ENCODE measurements at places on chromosomes 7 and 10.

- no peak for DNase-seq
Measured at GRCh38 chr7:36887233-36887632, 162.9 kb upstream of the AOAH start.

- DNase-seq, result no peak
Measured at GRCh38 chr10:7193369-7193768, 217.5 kb downstream of the SFMBT2 start.

GRCh38 chr7:107694386-107694785, 33.8 kb downstream of the SLC26A4 start:
- no peak for DNase-seq

- no peak for DNase-seq
Measured at GRCh38 chr7:13042605-13043236, 355.3 kb downstream of the ARL4A start.

DNA sequence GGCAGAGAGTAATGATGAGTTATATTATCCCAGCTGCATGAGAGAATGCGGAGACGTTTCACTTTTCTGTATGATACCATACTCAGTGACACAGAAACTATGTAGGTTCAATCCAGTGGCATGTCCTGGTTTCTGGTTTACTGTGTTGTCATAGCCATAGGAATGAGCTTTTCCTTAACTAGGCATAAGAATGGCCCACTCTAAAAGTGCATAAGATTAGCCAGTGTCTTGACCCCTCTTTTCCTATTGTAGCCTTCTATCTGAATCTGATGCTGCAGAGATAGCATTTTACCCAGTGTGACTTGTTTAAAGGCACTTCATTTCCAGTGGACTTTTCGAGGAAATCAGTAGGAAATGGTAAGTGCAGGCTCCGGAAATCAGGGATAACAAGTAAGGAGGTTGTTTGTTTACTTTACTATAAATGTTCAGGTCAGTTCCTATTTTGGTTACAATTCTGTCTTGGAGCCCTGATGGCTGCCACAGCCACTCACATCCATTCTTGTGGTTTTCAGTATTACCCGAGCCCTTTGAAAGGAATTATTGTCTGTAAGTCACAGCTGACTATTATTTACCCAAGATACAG, 70.5 kb downstream of the SEMA3A start:
- DNase-seq, result no peak

- no peak for DNase-seq
Measured at GRCh38 chr10:51321980-51322379, 247.7 kb downstream of the PRKG1 start.

- DNase-seq, result no peak
Measured at GRCh38 chr10:7567911-7568620, 98.7 kb downstream of the ITIH5 start.

DNA sequence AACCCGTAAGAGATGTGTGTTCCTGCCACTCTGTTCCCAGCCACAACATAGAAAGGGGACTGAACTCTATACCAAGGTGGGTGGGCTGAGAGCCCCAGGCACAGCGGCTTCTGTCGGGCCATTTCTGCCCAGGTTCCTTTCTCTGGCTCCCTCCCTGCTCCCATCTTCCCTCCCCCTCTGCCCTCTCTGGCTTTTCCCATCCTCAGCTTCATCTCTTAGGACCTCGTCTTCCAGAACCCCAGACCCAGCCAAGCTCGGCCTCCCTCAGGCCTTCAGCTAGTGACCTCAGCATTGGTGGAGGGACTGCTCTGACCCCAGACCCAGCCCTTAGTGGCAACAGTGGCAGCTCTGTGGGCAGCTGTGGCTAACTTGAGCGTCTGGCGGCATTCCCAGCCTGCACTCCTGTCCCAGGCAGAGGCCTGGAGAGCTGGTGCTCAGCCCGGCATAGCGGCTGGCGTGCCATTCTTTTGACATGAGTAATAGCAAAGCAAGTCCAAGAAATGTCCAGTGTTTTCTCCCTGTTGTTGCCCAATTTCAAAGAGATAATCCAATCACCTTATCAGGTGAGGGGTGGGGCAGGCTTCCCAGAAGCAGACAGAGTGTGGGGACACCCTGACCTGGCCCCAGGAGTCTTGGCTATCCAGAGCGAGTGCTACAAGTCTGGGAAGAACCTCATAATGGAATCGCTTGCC, 15.9 kb downstream of the PTPRE start:
- DNase-seq, result no peak

- no peak for DNase-seq
Measured at GRCh38 chr7:51024867-51025266, 242.2 kb upstream of the GRB10 start.

GRCh38 chr10:79372871-79373270, 25.6 kb downstream of the PPIF start:
- DNase-seq, result no peak

GRCh38 chr10:30006410-30006809, 53.0 kb downstream of the JCAD start:
- DNase-seq, result no peak

- no peak for DNase-seq
Measured at GRCh38 chr7:93352881-93353280, 120.7 kb downstream of the VPS50 start.

- no peak for DNase-seq
Measured at GRCh38 chr7:80940539-80941207, 21.8 kb upstream of the SEMA3C start.

DNA sequence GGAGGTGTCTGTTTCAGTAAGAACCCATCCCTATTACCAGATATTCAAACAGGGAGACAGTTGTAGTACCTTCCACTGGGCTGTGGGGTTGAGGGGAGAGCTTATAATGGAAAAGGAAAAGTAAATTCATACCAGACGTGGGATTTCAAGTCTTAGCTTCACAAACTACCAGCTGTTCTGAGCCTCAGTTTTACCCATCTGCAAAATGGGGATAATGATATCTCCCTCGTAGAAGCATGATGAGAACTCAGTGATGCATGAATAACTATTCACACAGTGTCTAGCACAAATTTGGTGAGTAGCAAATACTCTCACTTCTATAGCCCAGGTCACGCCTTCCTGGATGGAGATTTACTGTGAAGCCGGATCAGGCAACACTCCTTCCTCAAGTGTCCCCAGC, 29.1 kb upstream of the IKZF1 start:
- no peak for DNase-seq

DNA sequence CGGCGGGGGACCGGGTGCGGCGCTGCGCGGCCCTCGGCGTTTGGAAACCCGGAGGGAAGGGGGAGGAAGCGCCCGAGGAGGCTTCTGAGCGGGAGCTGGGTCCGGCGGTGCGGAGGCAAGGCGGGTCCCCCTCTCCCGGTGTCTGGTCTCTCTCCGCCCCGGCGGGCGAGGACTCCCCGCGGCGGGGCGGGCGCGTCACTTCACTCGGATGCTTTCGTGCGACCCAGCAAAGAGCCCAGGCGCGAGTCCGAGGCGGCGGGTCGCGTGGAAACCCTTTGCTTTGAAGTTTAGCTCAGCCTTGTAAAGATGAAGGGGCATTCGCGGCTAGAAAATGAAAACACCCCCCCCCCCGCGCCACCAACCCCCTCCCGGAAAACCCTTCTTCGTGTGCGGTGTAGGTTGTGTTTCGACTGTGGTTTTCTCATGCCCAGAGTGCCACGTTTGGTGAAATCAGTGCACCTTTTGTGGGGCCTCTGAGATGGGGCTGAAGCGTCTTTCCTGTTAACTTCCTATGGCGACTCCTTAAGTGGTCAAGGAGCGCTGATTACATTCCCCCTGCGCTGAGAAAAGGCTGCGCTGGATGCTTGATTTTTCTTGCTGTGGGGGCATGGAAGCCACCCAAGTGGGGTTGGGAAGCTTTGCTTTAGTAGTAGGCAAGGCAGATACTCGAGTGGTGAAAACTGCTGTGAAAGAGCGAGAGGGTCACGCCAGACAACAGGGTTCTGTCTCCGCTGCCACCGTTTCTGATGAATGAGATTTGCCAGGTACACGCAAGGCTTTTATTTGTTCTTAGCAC, 876 bp downstream of the GNAI1 start:
- DNase-seq, result no peak

- DNase-seq, result no peak
Measured at GRCh38 chr10:47332946-47333345, 10.7 kb downstream of the GDF2 start.

DNA sequence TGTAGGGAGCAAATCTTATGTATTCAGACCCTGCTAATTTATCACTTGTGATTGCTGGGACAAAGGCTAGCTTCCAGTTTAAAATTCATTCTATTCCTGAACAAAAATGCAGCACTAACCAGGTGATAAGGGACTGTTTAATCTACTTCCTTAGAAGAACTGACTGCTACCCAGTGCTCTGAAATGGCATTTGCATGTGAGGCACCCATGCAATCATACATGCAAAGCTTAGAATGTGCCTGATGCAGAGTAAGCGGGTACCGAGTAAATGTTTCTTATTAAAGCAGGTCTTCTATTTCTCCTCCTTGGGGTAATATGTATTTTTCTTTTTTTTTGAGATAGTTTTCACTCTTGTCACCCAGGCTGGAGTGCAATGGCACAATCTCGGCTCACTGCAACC, 54.5 kb downstream of the NEURL1 start:
- DNase-seq, result no peak

DNA sequence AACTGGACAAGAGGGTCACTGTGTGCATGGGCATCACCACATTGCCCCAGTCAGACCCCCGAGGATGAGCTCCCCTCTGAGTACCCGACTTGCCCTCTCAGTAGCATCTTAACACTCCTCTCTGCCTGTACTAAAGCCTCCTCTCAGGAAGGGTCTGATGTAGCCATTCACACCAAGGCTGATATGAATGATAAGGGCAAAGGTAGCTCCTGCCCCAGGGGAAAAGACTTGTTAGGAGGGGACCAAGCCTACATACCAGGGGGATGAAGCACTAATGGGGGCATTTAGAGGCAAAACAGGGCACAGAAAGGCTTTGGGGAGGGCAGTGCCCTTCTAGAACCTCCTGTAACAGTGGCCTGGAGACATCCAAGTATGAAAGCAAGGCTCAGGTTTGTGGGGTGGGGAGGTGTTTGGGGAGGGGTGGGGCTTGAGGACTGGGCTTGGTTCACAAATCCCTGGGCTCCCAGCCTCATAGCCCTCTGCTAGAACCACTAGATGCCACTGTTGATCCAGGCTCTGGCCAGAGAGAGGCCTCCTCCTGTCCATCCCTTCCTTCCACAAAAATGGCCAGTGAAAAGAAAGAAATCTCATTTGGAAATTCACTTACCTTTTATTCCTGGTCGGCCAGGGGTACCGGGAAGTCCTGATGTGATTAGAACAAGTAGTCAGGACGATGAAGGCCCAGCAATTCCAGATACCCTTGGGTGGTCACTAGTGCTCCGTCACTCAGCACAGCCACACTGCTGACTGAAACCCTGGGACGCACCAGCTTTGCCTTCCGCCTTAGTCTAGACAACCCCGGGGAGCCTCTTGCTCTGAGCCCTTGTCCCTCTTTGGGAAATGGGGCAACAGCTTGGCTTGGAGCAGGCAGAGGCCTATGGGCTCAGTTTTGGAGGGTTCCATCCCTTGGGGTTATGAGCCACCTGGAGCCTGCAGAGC, 40.3 kb downstream of the COL17A1 start:
- no peak for DNase-seq

Measured in GM06990 (cell line).